CD4-positive, CD25-positive, alpha-beta regulatory T cell (primary cell): ENCODE measurements at places on chromosomes 12 and 14. TPM values are rescaled to one million over a fixed set of nuclear protein-coding genes. Genes with fewer than 3 reads are reported as not detected.
A peak's percentile ranks its signal among the peaks of the same experiment; 100 is the strongest.

DNA sequence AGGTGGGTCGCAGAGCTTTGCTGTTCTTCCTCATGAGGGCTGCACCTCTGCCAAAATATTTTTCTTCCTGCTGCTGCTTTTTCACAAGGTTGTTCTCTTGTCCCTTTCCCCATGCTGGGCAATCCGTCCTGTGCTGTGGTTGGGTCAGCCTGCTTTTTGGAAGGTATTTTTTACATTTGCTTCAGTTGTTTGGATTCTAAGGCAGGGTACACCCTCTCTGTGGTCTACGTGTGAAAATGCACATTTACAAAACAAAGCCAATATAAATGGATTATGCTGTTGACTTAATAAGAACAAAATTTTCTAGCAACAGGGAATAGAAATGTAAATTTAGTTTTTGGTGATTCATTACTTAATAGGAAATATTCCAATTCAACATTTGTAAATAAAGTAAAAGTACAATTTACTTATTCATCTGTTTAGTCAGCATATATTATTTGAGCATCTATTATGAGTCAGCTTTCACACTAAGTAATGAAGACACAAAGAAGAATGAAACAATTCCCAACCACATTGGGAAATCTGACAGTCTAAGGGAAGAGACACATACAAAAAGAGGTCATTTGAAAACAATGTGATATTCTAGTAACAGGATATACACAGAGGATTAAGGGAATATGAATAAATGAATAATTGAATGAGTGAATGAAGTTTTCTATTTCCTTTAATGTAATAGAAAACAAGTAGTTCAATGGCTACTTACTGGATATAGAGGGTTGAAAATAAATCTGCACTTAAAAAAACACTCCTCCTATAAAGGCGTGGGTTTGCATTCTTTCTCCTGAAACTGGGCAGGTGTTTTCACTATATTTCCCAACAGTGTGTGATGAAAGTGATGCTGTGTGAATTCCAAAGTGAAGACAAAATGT is 94.6 kb upstream of the PRICKLE1 start:
- H3K27ac ChIP-seq, result no peak overlapping the region
- no peaks in the 10 kb centered on the region for H3K4me1 ChIP-seq
- H3K4me3 ChIP-seq, result no peak overlapping the region
- no peaks in the 10 kb centered on the region for H3K27me3 ChIP-seq
- H3K36me3 ChIP-seq, result no peaks in the 10 kb centered on the region
- DNase-seq, result no peak

- H3K27ac ChIP-seq, result no peak overlapping the region
- no peaks in the 10 kb centered on the region for H3K36me3 ChIP-seq
- no peak for DNase-seq
- no peaks in the 10 kb centered on the region for H3K27me3 ChIP-seq
- H3K4me1 ChIP-seq, result peaks cover 3% of the 10 kb centered on the region
- H3K4me3 ChIP-seq, result no peak overlapping the region
These were observed 117.2 kb downstream of the RGS6 start for GRCh38 chr14:72049462-72049861.

GRCh38 chr12:124888260-124888659 is 24.6 kb upstream of the SCARB1 start:
- H3K36me3 ChIP-seq, result no peaks in the 10 kb centered on the region
- no peak for DNase-seq
- H3K27ac ChIP-seq, result no peak overlapping the region
- no peak overlapping the region for H3K4me3 ChIP-seq
- H3K4me1 ChIP-seq, result no peaks in the 10 kb centered on the region
- H3K27me3 ChIP-seq, result no peaks in the 10 kb centered on the region

- no peak overlapping the region for H3K4me3 ChIP-seq
- H3K36me3 ChIP-seq, result no peaks in the 10 kb centered on the region
- peaks cover 3% of the 10 kb centered on the region for H3K4me1 ChIP-seq
- DNase-seq, result no peak
These were observed 15.2 kb downstream of the PDE6H start for GRCh38 chr12:14988035-14988434.

DNA sequence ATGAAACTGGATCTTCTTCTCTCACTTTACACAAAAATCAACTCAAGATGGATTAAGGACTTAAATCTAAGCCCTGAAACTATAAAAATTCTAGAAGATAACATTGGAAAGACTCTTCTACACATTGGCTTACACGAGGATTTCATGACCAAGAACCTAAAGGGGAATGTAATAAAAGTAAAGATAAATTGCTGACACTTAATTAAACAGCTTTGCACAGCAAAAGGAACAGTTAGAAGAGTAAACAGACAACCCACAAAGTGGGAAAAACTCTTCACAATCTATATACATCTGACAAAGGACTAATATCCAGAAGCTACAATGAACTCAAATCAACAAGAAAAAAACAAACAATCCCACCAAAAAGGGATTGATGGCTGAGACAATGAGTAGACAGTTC is 74.4 kb downstream of the BLTP3B start:
- no peaks in the 10 kb centered on the region for H3K27me3 ChIP-seq
- peaks cover 25% of the 10 kb centered on the region for H3K36me3 ChIP-seq
- H3K27ac ChIP-seq, result no peak overlapping the region
- no peak for DNase-seq
- H3K4me1 ChIP-seq, result no peaks in the 10 kb centered on the region
- H3K4me3 ChIP-seq, result no peak overlapping the region

- no peaks in the 10 kb centered on the region for H3K36me3 ChIP-seq
- DNase-seq, result no peak
- no peak overlapping the region for H3K27ac ChIP-seq
- H3K4me1 ChIP-seq, result no peaks in the 10 kb centered on the region
- no peak overlapping the region for H3K4me3 ChIP-seq
- no peaks in the 10 kb centered on the region for H3K27me3 ChIP-seq
These were observed 250.2 kb downstream of the C12orf50 start for GRCh38 chr12:87779016-87779415.

- no peaks in the 10 kb centered on the region for H3K36me3 ChIP-seq
- no peaks in the 10 kb centered on the region for H3K4me1 ChIP-seq
- H3K4me3 ChIP-seq, result no peak overlapping the region
- no peak for DNase-seq
These were observed 124.6 kb upstream of the PMCH start for GRCh38 chr12:102322254-102322653.

GRCh38 chr12:82097877-82098276 is 260.3 kb downstream of the CCDC59 start:
- no peak for DNase-seq
- no peaks in the 10 kb centered on the region for H3K36me3 ChIP-seq
- no peaks in the 10 kb centered on the region for H3K27me3 ChIP-seq

GRCh38 chr12:58299371-58299770 is 358.0 kb downstream of the ATP23 start:
- H3K27me3 ChIP-seq, result peaks cover 2% of the 10 kb centered on the region
- no peaks in the 10 kb centered on the region for H3K4me1 ChIP-seq
- no peak overlapping the region for H3K27ac ChIP-seq
- H3K4me3 ChIP-seq, result no peak overlapping the region
- H3K36me3 ChIP-seq, result no peaks in the 10 kb centered on the region
- no peak for DNase-seq

DNA sequence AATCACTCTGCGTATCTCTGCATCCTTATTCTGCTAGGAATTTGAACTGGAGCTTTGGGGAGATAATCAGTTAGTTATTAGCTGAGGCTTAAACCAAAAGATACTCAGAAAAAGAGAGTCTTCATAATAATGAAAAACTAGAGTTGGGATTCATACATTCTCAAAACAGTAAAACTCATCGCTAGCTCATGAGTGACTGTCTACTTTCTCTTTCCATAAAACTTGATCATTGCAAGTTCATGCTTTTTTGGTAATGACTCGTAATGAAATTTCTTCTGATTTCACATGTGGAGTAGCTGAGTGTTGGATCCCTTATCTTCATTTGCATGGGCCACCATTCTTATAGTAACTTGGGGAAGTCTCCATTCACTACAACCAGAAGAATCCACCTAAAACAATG is 397.7 kb downstream of the PDZRN4 start:
- no peaks in the 10 kb centered on the region for H3K36me3 ChIP-seq
- H3K4me1 ChIP-seq, result no peaks in the 10 kb centered on the region
- no peak overlapping the region for H3K27ac ChIP-seq
- no peak overlapping the region for H3K4me3 ChIP-seq
- H3K27me3 ChIP-seq, result no peaks in the 10 kb centered on the region

DNA sequence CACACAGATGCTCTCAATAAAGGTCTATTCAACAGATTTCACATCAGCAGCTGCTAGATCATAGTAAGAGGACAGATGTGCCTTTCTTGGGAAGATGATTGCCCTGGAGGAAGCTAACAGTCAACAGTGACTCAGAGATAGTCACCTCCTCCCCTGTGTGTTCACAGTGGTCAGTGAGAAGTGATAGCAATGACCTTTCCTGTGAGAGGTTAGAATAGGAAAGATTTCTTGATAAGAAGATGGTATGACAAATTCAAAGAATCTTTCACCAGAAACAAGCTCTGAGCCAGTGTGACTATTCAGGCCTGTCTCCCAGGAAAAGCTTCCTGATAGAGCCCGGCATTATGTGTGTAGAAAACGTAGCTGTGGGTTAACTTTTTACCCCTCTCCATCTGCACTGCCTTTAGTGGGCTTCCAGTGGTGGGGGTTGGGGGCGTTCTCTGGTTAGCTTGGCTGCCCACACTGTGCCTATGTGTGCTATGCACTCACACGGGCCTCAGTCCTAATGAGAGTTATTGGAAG is 66.4 kb upstream of the ARHGAP5 start:
- H3K27ac ChIP-seq, result no peak overlapping the region
- H3K4me1 ChIP-seq, result peaks cover 6% of the 10 kb centered on the region
- no peaks in the 10 kb centered on the region for H3K36me3 ChIP-seq
- no peak overlapping the region for H3K4me3 ChIP-seq

- no peak overlapping the region for H3K27ac ChIP-seq
- DNase-seq, result no peak
- no peak overlapping the region for H3K4me3 ChIP-seq
These were observed 226.3 kb upstream of the NOS1 start for GRCh38 chr12:117587631-117588287.

GRCh38 chr12:66044731-66045130 is 85.8 kb downstream of the LLPH start:
- H3K27me3 ChIP-seq, result peaks cover 3% of the 10 kb centered on the region
- H3K4me1 ChIP-seq, result no peaks in the 10 kb centered on the region
- no peak for DNase-seq
- H3K36me3 ChIP-seq, result no peaks in the 10 kb centered on the region
- no peak overlapping the region for H3K27ac ChIP-seq

- no peaks in the 10 kb centered on the region for H3K27me3 ChIP-seq
- no peaks in the 10 kb centered on the region for H3K36me3 ChIP-seq
- no peak overlapping the region for H3K27ac ChIP-seq
- no peak overlapping the region for H3K4me3 ChIP-seq
- no peak for DNase-seq
These were observed 319.4 kb downstream of the KCNC2 start for GRCh38 chr12:74890237-74890599.

DNA sequence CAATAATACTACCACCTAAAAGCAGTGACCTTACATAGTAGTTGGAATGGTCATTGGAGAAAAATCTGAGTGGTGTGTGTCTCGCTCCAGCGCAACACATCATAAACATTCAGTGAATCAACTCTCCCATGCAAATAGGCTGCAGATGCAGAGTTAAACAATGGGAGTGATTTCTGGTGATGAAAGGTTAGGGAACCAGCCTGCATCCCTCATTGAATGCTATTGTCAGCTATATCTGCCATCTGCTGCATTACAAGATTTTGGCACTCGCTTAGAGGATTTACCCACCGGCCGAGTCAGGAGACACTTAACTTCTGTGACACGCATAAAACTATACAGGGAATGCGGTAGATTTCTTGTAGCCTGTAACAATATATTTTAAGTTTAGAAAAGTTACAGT is 900.9 kb downstream of the FLRT2 start:
- no peak for DNase-seq
- H3K27ac ChIP-seq, result no peak overlapping the region
- no peak overlapping the region for H3K4me3 ChIP-seq

DNA sequence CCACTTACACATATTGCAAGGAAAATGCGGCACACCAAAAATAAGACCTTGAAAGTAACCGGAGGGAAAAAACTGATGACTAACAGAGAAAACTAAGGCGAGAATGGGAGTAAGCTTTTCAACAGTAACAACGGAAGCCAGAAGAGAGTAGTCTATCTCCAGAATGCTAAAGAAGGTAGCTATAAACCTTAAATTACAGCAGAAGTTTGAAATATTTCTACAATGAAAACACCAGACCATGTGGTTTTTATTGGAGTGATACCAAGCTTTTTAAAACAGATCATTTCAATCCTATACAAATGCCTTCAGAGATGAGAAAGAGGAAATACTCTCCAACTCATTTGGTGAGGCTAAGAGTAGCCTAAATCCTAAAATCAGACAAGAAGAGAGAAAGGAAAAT is 209.5 kb downstream of the ANO6 start:
- H3K4me1 ChIP-seq, result no peaks in the 10 kb centered on the region
- DNase-seq, result no peak
- H3K27ac ChIP-seq, result no peak overlapping the region

DNA sequence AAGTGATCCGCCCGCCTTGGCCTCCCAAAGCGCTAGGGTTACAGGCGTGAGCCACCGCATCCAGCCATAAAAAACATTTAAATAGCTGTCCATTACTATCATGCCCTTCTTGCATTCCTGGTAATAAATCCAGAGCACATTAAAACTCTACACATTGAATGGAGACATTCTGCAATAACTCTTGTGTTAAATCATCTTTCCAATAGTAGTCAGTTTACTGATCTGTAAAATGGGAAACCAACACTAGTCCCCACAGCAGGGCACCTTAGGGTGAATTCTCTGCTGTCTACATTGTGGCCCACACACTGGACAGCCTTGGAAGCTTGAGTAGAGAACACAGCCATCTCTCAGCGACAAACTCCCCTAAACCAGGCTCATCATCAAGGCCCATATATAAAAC is 85.5 kb upstream of the NUDT4 start:
- no peak for DNase-seq
- no peaks in the 10 kb centered on the region for H3K36me3 ChIP-seq
- no peaks in the 10 kb centered on the region for H3K27me3 ChIP-seq

GRCh38 chr14:94357166-94357565 is 31.2 kb downstream of the SERPINA1 start:
- H3K36me3 ChIP-seq, result no peaks in the 10 kb centered on the region
- H3K4me3 ChIP-seq, result no peak overlapping the region
- no peaks in the 10 kb centered on the region for H3K27me3 ChIP-seq
- DNase-seq, result no peak
- H3K4me1 ChIP-seq, result no peaks in the 10 kb centered on the region
- no peak overlapping the region for H3K27ac ChIP-seq

GRCh38 chr14:91063119-91063518 is 2.7 kb upstream of the RPS6KA5 start:
- peak overlapping the region; percentile 81 for H3K4me3 ChIP-seq
- no peaks in the 10 kb centered on the region for H3K36me3 ChIP-seq
- DNase-seq, result peak; percentile 75
- no peaks in the 10 kb centered on the region for H3K27me3 ChIP-seq
- H3K4me1 ChIP-seq, result peaks cover 80% of the 10 kb centered on the region

GRCh38 chr12:104520242-104520900 is 63.6 kb downstream of the CHST11 start:
- no peak overlapping the region for H3K4me3 ChIP-seq
- peaks cover 5% of the 10 kb centered on the region for H3K36me3 ChIP-seq
- peaks cover 91% of the 10 kb centered on the region for H3K4me1 ChIP-seq
- H3K27ac ChIP-seq, result no peak overlapping the region
- no peaks in the 10 kb centered on the region for H3K27me3 ChIP-seq

Gene OR4E2
- total RNA-seq, result not detected

Gene MMP17
- total RNA-seq, result not detected

Gene PRKD1
- not detected for total RNA-seq

Gene SMOC1
- total RNA-seq, result not detected

Gene PGF
- not detected for total RNA-seq

Gene CLEC4C
- total RNA-seq, result not detected

Gene KRT74
- not detected for total RNA-seq

Gene RIPK3
- total RNA-seq, result 41.2 TPM

Gene BLTP3B
- total RNA-seq, result 26.5 TPM

Gene LHX5
- not detected for total RNA-seq

Gene SETD1B
- total RNA-seq, result 118 TPM

Gene C14orf119
- total RNA-seq, result 13.6 TPM

Gene MYO1A
- 0.32 TPM for total RNA-seq

Gene PTPRQ
- not detected for total RNA-seq

Gene OR6C2
- total RNA-seq, result not detected

Gene OR6C75
- not detected for total RNA-seq
